ENCODE measurements at places on chromosomes 12 and 14.
A peak's percentile ranks its signal among the peaks of the same experiment; 100 is the strongest.

DNA sequence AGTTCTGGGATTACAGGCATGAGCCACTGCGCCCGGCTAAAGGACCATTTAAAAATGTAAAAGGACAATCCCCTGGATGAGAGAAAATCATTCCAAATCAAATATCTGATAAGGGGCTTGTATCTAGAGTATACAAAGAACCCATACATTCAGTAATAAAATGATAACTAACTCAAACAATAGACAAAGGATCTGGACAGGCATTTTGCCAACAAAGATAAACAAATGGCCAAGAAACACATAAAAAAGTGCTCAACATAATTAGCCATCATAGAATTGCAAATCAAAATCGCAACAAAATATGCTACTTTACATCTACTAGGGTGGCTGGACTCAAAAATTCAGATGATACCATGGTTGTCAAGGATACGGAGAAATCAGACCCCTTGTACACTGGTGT, 8.5 kb upstream of the BICD1 start:
- DNase-seq = no peak

DNA sequence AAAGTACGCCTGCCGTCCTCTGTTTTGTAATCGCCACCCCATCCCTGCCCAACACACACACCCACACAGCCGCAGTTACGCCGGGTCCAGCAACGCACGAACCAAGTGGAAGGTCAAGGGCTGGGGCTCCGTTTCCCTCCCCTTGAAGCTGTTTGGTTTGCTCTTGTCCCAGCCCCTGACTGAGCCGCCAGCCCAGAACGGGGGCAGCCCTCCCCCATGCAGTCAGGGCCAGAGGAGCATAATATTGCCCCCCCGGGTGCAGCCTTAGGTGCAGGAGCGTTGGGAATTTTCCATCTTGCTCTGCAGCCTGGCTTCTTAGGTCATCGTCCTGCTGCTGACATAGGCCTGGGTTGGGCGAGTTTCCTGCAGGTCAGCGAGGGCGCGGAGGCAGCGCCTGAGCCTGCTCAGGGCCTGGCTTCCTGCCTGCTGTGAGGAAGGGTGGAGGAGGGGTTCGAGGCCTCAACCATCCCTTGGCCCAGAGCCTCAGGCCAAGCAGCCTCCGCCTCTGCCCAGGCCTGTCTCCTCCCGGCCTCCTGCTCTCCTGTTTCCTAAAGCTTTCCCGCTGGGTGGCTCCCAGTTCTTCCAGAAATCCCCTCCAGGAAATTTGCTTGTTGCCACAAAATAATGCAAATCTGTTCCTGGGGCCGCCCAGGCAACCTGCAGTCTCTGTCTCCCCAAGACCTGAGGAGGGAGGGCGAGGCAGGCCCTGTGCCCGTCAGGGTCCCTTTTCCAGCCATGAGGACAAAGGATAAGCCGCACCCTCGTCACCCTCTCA, 44.5 kb downstream of the PSMA6 start:
- DNase-seq = no peak

DNA sequence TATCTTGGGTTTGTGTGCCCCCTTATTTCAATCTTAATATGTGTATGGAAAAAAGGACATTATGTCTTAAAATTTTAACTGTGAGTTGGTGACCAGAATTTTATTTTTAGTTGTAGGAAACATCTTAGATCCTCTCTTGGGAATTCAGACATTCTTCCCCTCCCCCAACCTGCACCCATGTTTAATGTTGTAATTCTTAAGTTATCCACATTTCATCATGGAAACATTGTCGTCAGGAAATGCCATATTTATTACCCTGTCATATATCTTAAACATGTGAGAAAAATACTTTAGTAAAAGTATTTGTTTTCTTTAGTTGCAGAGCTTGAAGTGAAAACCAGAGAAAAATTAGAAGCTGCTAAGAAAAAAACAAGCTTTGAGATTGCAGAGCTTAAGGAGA, 30.3 kb downstream of the YEATS4 start:
- DNase-seq = no peak

- DNase-seq = no peak
Observed at GRCh38 chr12:27334042-27334720, 1.5 kb downstream of the BMAL2 start.

DNA sequence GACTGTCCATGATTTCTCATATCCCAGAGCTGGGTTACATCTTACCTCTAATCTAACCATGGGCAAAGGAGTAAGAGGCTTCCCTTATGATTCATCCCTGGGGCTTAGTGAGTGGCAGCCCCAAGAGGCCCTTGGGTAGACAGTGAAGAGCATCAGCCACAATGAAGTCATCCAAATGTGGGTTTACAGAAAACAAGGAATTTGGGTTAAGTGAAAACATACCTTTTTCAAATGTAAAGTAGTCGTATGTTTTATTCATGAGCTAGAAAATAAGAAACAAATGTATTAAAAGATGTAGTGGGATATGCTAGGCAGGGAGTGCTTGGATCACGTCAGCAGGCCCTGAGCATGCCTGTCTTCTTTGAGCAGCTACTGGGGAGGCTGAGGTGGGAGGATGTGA, 54.0 kb upstream of the ELK3 start:
- peak; percentile 77 for DNase-seq

DNA sequence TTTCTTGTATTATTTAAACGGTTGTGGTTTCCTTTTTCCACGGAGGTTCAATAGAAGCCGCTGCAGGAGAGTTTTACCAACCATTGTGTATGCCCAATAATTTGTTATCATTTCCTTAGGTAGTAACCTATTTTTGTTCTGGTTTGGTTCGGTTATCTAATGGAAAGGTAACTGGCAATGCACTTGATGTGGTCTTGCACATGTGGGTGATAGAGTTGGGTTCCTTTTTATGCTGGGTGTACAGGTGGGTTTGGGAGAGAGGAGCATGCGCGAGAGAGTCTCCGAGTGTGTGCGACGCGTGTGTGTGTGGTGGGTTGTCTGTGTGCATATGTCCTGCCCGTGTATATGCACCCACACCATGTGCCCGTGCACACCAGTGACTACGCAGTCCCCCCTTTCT, 102.7 kb upstream of the FKBP4 start:
- no peak for DNase-seq

DNA sequence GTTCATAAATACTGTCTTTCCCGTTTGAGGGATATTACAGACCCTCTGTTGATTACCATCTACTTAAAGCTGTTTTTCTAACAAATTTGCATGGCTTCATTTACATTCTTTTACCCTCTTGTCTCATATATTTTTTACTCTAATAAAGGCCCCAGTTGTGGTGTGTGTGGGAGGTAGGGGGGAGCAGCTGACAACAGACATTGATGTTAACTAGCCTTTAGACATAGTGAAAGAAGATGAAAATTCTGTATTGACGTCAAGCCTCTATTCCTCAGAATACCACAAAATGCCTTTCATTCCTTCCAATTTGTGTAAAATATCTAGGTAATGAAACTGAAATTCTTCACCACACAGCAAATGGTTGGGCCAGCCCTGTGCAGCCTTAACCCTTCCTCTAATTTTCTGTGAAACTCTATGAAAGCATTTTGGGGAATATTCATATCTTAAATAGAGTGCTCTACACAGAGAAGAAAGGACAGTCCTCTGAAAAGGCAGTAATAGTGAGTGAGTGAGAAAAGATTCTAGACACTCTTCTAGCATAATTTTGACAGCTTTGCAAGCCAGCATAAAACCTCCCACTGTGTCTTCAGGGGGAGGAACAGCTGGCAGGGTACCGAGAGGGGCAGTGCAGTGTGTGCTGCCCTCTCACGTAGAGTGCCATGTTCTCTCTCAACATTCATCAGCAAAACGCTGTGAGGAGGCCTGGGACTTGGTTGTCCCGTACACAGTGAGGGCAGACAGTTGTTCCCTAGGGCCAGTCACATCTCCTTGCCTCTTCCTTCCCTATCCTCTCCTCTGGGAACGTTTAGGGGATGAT, 20.1 kb upstream of the CERS5 start:
- peak; percentile 87 for DNase-seq

DNA sequence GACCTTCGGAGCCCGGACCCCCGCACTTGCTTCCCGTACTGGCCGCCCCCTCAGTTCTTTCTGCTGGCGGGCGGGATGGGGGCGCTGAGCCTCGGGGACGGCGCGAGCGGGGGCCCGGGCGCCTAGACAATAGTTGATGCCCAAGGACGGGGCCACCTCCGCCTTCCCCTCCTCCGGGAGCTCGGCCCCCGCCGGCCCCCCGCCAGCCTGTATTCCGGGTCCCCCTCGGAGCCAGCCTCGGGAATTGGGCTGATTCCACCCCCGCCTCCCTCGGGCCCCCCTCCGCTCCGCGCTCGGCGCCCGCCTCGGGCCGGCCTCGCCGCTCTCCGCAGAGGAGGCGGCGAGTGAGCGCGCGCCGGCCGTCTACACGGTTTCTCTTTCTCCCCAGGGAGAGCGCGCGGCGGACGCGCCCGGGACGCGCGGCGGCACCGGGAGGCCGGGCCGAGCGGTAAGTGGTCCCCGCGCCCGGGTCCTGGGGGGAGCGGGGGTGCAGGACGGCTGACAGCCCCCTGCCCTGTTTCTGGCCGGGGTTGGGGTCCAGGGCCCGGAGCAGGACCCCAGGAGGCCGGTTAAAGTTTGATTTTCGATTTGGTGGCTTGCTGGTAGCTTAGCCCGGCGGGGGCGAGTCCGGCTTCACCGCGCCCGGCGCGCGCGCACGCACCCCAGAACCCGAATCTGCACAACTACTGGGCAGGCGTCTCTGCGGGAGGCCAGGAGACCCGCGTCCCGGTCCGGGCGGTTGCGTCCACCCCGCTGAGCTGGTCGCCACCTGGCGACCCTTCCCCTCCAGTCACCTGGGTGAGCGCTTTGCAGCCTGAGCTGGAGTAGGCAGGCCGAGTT, 413.7 kb downstream of the PCNX1 start:
- peak; percentile 29 for DNase-seq

GRCh38 chr12:77189458-77189857, 124.1 kb upstream of the E2F7 start:
- DNase-seq = peak; percentile 81

DNA sequence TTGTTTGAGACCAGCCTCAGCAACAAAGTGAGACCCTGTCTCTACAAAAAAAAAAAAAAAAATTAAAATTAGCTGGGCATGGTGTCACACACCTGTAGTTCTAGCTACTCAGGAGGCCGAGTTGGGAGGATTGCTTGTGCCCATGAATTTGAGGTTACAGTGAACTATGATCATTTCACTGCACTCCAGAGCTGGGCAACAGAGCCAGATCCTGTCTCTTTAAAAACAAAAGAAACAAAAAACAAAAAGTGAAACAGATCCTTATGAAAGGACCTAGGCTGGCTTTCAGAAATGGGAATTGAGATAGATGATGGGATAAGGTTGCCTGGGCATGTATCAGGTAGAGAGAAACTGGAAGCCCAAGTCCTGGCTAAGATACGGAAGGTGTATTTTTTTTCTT, 13.9 kb downstream of the ACTR6 start:
- no peak for DNase-seq

GRCh38 chr14:94058674-94059138, 22.3 kb downstream of the DDX24 start:
- no peak for DNase-seq

DNA sequence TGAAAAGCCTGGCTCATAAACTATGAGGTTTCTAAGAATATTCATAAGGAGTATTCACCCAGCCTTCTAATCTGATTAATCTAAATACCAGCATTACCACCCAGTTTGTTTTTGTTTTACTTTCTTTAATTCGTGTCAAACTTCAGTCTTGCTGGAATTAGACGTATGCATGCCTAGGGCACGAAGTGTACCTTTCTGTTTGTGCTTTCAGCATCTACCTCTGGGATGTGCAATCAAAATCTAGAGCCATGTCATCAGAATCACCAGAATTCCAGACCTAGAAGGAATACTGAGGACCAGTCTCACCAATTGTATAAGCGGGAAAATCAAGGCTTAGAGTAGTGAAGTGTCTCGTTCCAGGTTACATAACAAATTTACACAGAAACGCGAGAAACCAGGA, 57.3 kb downstream of the KITLG start:
- DNase-seq = no peak

DNA sequence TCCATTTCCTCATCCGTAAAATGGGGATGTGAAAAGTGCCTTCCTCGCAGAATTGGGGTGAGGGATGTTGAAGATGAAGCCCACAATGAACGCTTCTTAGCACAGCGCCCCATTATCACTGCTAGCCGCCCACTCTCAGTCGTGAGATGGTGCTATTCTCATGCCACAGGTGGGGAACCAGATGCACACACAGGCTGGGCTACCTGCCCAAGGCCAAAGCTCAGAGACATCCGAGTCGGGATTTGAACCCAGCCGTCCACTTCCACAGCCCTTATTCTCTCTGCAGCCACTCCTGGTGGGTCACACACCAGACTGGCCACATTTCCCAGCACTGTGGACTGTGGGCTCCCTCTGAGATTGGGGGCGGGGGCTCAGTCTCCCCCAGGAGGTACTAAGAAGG, 55.8 kb downstream of the BCL11B start:
- DNase-seq = no peak
